ENCODE measurements at places on chromosomes 3 and 15. TPM values are rescaled to one million over a fixed set of nuclear protein-coding genes. Genes with fewer than 3 reads are reported as not detected.

DNA sequence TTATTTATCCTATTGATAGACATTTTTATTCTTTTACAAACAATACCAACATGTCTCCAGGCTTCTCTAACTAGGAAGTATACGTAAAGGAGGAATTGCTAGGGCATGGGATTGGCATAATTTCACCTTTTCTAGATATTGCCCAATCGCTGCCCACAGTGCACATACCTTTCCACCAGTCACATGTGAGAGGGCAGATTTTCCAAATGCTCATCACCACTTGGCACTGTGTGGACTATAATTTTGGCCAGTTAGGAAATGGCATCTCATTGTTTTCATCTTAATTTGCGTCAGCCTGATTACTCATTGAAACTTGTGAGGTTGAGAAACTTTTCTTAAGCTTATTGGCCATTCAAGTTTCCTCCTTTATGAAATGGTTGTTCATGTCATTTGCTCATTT is 57.4 kb upstream of the POLR2M start:
- peak; percentile 48 for DNase-seq

- peak; percentile 6 for DNase-seq
These were observed 44.6 kb downstream of the EOMES start for GRCh38 chr3:27677565-27677964.

DNA sequence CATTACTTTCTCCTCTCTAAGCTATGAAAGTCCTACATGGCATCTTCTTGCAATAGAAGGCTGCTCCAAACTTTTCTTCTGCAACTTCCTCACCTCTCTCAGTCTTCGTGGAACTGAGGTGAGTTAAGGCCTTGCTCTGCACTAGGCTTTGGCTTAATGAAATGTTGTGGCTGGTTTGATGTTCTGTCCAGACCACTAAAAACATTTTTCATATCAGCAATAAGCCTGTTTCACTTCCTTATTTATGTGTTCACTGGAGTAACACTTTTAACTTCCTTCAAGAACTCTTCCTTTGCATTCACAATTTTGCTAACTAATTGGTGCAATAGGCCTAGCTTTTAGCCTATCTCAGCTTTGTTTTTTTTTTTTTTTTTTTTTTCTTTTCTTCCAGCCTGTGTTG is 335.3 kb upstream of the NECTIN3 start:
- no peak for DNase-seq

DNA sequence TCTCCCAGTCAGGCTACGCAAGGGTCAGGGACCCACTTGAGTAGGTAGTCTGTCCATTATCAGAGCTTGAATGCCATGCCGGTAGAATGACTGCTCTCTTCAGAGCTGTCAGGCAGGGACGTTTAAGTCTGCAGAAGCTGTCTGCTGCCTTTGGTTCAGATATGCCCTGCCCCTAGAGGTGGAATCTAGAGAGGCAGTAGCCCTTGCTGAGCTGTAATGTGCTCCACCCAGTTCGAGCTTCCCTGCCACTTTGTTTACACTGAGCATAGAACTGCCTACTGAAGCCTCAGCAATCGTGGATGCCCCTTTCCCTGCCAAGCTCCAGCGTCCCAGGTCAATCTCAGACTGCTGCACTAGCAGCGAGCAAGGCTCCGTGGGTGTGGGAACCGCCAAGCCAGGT is 57.5 kb upstream of the SETMAR start:
- DNase-seq: no peak

NR2E3 gene
- 0.20 TPM for total RNA-seq

GOLGA8T gene
- not detected for total RNA-seq
